Activated CD8-positive, alpha-beta memory T cell treated with anti-CD3 and anti-CD28 coated beads, Interleukin-2, amount 10 ng/mL, durations not matched to agents 7 days and 5 days (primary cell): ENCODE measurements at places on chromosomes 3 and 15.
A peak's percentile ranks its signal among the peaks of the same experiment; 100 is the strongest.

DNA sequence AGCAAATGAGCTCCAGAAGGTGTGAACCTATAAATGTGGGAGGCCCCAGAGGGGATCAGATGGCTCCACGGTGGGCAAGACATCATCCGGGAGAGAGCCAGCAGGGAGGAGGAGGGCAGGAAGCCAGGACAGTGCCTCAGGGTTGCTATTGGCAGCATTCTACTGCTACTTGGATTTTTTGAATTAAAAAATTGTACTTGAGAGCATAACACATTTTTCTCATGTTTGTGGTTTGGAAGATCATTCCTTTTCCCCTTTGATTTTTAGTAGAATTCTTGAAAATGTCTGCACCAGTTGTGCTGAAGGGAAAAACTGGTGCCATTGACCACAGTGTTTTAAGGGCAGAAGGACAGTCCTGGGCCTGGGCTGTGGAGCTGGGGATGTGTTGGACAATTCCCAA lies 59.2 kb downstream of the LYZL4 start:
- no peak for DNase-seq

DNA sequence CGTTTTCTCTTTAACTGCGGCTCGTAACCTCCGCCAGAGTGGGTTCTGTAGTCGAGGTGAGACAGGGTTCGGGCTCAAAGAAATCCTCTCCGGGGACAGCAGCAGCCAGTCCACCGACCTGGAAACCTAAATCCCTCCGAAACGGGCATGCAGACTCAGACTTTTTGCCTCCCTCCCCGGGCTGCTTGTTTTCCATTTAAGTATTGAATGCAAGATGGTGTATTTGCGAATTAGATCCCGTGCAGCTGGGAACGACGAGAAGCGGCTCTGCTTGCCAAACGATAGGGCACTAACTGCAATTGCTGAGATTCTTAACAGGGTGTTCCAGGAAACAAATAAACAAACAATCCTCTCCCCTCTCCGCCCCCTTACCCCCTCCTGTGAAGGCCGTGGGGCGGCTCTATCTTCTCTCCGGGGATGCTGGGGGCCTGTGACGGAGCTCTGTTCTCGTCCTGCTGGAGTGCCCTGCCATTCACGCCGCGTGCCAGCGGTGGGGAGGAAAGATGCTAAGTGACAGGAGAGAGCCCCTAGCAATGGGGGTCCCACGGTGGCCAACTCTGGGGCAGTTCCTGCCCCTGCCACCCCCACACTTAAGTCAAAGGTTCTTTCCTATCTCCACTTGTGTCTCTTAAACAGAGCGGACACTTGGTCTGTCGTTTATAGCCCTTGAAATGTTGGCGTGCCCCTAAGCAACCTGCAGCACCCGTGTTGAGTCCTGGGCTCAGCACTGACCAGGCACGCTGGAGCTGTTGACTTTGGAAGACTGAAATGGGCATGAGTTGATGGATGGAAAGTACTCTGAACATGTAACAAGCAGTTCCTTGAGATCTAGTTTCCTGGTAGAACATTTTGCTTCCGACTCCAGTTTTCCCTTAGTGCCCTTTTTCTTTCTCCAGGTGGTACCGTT lies 1.3 kb upstream of the ETV5 start:
- peak; percentile 41 for DNase-seq

DNA sequence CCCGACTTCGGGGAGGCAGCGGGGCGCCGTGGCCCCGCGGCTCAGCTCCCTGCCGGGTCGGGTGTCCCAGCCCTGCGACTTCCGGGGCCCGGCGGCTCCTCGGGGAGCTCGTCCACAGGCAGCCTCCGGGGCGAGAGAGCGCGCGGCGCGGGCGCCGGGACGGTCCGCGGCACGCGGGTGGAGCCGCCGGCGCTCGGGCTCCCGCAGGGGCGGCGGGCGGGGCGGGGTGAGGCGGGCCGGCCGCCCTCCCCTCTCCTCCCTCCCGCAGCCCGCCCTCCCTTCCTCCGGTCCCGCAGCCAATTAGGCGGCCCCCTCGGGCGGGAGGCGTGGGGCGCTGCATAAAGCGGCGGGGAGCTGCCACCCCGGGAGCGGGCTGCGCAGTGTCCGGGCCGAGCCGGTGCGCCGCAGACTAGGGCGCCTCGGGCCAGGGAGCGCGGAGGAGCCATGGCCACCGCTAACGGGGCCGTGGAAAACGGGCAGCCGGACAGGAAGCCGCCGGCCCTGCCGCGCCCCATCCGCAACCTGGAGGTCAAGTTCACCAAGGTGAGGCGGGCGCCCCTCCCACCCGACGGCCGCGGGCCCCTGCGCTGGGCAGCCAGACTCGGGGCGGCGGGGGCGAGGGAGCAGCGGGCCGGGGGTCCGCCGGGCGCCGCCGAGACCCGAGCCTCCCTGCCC lies at the start of gene ALDH1A3:
ALDH1A3 (plus strand) TSS at position 368 of the 675 bp plus-strand sequence; CDS start at position 445, 77 bp downstream.
- no peak for DNase-seq

DNA sequence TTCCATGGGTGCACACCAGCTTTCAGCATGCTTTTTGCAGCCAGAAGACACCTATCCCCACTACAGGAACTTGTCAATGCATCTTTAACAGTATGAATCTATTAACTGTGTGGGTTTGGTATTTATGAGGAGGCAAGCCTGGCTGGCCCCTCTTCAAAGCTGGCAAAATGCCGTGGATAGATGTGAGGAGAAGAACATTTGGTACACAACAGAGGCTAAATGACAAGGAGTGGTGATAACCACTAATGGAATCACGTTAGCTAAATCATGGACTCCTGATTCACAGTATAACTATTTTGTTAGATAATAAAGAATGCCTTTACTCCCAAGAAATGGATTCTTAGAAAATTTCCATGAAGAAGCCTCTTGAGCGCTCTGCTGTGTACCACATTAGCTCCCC lies 187.2 kb downstream of the CLSTN2 start:
- DNase-seq: no peak

DNA sequence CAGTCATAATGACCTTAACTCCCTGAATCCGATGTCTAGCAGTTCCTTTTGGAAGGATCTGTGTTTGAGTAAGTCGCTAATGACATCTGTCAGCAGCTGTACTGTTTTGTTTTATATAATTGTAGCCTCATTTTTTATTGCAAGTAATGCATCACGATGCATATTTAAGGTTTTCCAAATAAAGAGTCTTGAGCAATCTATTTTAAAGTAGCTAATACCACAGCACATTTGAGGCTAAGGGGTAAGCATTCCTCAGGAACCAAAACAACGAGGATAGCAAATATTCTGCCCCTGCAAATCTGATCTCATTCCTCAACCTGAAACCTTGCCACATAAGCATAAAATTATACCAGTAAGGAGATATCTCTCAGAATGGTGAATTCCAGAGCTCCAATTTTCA lies 98.7 kb downstream of the TBC1D5 start:
- DNase-seq: no peak
